ENCODE measurements at places on chromosomes 6 and 20. TPM values are rescaled to one million over a fixed set of nuclear protein-coding genes. Genes with fewer than 3 reads are reported as not detected.

DNA sequence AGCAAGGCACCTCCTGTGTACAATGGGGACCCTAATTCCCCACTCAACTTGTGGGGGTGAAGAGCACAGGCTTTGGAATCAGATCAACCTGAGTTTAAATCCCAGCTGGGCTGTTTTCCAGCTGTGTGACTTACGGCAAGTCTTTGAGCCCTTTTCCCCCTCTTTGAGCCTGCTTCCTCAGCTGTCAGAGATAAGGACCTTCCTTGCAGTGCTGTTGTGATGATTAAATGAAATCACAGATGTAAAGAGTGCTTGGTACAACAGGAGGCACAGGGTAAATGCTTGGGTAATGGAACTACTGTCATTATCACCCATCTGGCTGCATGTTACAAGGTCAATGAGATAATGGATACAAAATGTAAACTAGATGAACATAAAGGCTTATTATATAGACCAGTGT is 3.2 kb downstream of the SNX21 start:
- no peak for DNase-seq

MACROD2 gene
- not detected for total RNA-seq

CCN2 gene
- total RNA-seq, result 0.32 TPM

DNA sequence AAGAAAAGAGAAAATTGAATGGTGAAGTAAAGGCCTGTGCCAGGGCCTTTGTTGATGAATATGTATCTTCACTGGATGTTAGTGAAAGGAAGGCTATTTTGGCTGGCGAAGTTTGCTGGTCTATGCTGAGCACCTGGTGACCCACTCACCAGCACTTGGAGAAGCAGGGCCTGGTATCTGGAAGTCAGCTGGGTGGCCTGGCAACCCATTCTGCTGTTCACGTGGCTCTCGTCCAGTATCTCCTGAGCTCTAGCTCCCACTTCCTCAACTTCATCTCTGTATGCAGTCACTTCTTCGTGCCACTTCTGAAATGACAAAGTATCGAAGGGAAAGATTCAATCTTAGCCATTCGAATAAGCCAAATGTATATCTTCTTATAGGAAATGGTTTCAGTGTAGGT is 283.7 kb downstream of the SYNE1 start:
- DNase-seq, result no peak

CST5 gene
- total RNA-seq, result not detected

GRCh38 chr6:168179133-168179532 is 100.1 kb upstream of the FRMD1 start:
- no peak for DNase-seq

GPX5 gene
- not detected for total RNA-seq

- DNase-seq, result no peak
Observed at GRCh38 chr6:55058682-55059081, 115.6 kb upstream of the HCRTR2 start.

DNA sequence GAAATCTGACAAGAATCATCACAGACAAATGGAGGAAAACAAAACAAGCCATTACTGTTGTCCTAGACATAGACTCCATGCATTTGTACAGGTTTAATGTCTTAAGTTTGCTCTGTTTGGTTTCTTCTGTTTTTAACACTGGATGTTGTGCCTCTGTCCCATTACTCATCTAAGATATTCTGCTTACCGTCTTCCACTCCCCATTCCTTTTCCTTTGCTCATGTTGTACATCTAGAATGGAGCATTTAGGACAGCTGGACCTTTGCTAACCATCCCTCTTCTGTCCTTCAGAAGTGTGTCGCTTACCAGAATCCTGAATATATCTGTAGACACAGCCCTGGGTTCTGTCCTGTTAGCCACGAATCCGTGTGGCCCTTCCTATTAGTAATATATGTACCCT is 35.2 kb downstream of the RAB22A start:
- no peak for DNase-seq

DNA sequence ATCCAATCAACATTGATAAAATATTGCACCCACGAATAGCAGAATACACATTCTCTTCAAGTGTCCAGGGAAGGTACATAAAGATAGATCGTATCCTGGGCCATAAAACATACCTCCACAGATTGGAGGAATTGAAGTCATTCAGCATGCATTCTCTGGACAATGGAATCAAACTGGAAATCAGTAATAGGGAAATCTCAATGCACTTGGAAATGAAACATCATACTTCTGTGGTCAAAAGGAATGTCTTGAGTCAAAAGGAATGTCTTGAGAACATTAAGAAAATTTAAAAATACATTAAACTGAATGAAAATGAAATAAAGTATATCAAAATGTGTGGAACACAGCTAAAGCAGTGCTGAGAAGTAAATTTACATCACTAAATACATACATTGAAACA is 138.8 kb downstream of the TFAP2A start:
- no peak for DNase-seq

GRCh38 chr20:63125581-63125837 is 90.4 kb downstream of the YTHDF1 start:
- DNase-seq, result no peak

SLC17A9 gene
- 13.3 TPM for total RNA-seq

IP6K3 gene
- total RNA-seq, result not detected

ANKRD66 gene
- not detected for total RNA-seq

DNA sequence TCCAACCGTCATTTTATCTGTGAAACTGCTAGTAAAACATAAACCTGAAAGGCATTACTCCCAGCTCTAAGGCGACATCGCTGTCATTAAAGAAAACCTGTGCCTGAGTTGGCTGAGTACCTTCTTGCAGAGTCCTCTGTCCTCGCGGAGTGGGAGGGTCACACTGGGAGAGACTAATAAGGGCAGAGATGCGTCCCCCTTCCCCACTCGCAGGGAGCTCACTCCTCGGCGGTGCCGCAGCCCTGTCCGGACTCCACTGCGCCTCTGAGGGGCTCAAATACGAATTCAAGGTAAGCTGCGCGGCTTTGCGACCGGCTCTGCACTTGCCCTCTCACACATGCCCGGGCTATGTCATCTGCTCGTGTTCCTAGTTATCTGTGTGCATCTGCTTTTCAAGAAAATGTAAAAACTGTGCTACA is at the start of gene COL19A1:
COL19A1 (plus strand) TSS at position 206 of the 419 bp plus-strand sequence. CDS start 13,012 bp downstream, outside the sequence.
- peak; percentile 7 for DNase-seq

Measured in activated T-cell treated with anti-CD3 and anti-CD28 coated beads, Interleukin-2, amount 50 U/mL, for 4 hours (primary cell).